SK-N-DZ (cell line): ENCODE measurements at places on chromosomes 16 and 17.

GRCh38 chr17:34363183-34363661 lies at the start of gene CCL1:
CCL1 (minus strand) TSS chr17:34363233; CDS start chr17:34363161, 72 bp downstream.
- no peak for DNase-seq

GRCh38 chr16:73058221-73058615 lies 10.3 kb upstream of the ZFHX3 start:
- DNase-seq = no peak

DNA sequence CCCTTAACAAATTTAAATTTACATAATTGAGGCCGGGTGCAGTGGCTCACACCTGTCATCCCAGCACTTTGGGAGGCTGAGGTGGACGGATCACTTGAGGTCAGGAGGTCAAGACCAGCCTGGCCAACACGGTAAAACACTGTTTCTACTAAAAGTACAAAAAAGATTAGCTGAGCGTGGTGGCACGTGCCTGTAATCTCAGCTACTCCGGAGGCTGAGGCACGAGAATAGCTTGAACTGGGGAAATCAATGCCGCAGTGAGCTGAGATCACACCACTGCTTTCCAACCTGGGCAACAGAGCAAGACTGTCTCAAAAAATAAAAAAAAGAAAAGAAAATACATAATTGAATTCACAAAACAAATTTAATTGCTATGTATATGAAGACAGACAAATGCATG lies 56.3 kb upstream of the KIFC3 start:
- DNase-seq = no peak

- peak; percentile 31 for DNase-seq
These were observed 15.6 kb upstream of the YPEL2 start for GRCh38 chr17:59315866-59316265.

- no peak for DNase-seq
These were observed 11.3 kb upstream of the COX10 start for GRCh38 chr17:14058051-14058450.

GRCh38 chr16:57993438-57993837 lies 7.0 kb downstream of the ZNF319 start:
- no peak for DNase-seq

DNA sequence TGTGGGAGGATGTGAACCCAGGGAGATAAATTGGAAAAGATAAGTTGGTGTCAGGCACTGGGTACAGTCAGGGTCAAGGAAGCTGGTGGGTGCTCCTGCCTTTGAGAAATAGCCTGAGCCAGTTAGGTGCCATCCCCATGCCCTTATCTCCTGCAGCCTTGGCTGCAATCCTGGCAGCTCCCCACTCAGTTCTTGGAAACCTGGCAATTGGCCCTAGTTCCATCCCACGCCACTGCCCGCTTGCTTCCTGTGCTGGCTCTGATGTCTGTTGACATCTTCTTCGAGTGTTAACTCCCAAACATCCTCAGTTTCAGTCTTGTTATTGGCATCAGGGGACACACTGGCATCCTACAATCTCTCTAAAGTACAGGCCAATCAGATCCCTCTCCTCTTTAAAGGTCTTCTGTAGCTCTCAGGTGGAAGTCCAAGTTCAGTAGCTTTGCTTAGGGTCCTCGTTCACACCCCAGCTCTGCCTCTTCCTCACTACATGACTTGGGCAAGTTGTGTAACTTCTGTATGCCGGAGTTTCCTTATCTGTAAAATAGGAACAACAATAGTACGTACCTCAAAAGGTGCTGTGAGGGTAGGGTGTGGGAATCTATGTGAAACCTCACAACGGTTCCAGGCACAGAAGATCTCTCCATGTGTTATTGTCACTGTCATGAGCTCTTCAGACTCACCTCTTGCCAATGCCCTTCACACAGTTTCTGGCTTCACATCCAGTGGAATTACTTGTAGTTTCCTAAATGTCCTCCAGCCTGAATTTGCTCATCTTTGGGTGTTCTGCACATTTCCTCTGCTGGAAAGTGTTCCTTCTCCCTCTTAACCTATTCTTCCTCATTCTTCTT lies 13.5 kb upstream of the PRKAR1A start:
- DNase-seq = no peak

DNA sequence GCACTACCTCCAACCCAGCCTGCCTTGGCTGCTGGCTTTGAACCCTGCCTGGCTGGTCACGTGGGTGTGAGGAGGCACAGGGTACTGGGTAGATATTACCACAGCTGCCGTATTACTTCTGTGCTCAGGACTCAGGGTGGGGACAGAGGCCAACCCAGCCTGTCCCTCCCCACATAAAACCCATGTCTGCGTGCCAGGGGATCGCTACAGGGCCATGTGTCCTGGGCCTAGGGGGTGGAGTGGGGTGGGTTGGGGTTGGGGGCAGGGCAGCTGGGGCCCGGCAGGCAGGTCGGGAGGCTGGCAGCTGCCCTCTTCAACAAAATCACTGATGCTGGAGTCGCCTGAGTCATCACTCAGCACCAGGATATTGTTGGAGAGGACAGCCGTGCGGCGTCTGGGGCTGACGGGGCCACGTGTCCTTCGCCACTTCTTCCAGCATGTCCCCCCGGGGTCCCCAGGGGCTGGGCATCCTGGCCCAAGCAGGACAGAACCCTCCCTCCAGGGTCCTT lies 39.7 kb upstream of the PVALEF start:
- DNase-seq = no peak

DNA sequence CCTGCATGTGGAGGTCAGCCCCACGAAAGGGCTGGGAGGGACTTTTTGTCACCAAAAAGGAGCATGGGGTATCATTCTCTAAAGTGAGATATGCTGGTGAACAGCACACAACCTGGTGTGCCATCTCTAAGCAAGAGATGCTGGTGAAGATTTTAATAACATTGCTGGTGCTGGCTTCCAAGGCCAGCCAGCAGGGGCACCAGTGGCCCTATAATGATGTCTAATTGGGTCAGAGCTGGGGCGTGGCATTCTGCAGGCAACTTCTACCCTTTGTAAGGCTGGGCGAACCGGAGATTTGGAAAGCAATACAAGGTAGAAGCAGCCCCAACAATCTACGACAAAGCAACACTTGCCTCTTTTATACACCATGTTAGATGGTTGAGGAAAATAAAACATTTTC lies 16.8 kb downstream of the SDR42E1 start:
- DNase-seq = no peak

- DNase-seq = no peak
These were observed 19.5 kb downstream of the MPHOSPH6 start for GRCh38 chr16:82150549-82150948.

GRCh38 chr17:49509588-49509917 lies 14.5 kb downstream of the NGFR start:
- no peak for DNase-seq

GRCh38 chr17:5897275-5897911 lies 172.8 kb upstream of the WSCD1 start:
- DNase-seq = no peak

GRCh38 chr16:19694989-19695388 lies 23.0 kb downstream of the KNOP1 start:
- DNase-seq = no peak

GRCh38 chr16:76941113-76941512 lies 249.9 kb upstream of the MON1B start:
- DNase-seq = no peak

GRCh38 chr16:71569621-71570020 lies 7.3 kb downstream of the TAT start:
- no peak for DNase-seq

GRCh38 chr16:14958323-14958600 lies 16.6 kb upstream of the PDXDC1 start:
- DNase-seq = no peak

DNA sequence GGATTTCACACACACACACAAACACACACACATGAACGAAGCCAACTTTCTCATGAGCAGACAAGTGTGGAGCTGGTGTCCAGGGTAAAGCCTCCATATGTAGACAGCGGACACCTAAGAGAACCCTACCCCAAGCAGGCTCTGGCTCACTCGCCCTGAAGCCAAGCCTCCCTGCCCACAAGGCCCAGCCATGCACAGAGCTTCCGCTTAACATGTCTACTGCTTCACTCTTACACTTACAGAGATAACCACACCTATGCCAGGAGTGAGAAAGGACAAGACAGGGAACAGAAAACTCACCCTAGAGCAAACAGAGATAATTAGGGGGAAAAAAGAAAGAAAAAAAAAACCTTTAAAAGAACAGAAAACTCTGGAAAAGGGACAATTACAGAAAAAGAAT lies 67.5 kb downstream of the CYTH1 start:
- no peak for DNase-seq

DNA sequence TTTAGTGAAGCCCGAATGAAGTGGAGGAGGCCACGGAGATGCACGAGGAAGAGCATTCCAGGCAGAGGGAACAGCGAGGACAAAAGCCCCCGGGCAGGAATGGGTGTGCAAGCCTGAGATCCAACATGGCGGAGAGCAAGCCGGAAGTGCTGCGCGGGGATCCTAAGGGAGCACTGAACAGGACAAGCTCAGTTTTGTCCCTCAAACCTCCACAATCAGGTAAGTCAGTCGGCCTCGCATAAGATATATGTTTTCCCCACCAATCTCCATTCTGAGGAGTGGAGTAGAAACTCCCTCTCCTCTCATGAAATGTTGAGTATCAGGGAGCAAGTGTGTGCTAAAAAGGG lies 32.9 kb upstream of the USP22 start:
- DNase-seq = no peak

- no peak for DNase-seq
These were observed 5.8 kb downstream of the ARMC7 start for GRCh38 chr17:75115555-75115954.

- DNase-seq = peak; percentile 71
These were observed 46.1 kb upstream of the BPTF start for GRCh38 chr17:67779098-67779672.

- no peak for DNase-seq
These were observed 44.3 kb upstream of the PVALEF start for GRCh38 chr17:81120695-81121621.

- DNase-seq = no peak
These were observed 225.4 kb downstream of the IRF8 start for GRCh38 chr16:86124321-86124720.

- DNase-seq = no peak
These were observed 42.4 kb upstream of the TRAP1 start for GRCh38 chr16:3759736-3760135.

GRCh38 chr17:10126276-10126615 lies 72.2 kb downstream of the GAS7 start:
- DNase-seq = no peak

GRCh38 chr17:7557775-7558543 lies 591 bp upstream of the TNFSF13 start:
- peak; percentile 56 for DNase-seq

DNA sequence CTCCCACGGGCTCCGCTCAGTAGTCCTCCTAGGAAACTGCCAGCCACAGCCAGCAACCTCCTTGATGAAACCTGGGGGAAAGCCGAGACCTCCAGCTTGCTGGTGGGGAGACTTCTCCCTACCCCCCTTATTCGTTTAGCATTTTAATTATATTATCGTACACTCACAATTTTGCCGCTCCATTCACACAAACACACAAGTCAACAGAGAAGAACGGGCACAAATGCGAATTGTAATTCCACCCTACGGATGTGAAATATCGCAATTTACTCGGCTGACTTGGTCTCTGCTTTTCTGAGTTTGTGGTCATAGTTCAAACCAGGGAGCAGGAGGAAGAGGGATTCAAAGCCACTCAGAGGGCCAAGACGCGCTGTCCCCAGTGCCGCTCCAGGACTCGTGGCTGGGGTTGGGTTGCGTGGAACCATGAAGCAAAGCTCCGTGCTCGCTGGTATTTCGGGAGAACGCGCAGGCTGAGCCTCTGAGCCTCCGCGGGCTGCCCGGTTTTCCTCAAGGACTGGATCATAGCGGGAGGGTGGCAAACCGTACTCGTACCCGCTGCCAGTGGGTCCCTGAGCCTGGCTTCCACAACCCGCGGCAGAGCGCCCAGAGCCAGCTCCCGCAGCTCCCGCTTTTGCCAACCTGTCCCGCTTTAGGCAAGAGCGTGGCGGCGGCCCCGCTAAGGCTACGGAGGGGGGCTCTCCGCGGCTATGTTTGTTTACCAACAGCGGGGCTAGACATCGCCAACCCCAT lies 2.0 kb downstream of the LHX1 start:
- DNase-seq = no peak

- no peak for DNase-seq
These were observed 5.8 kb downstream of the CMTM3 start for GRCh38 chr16:66610111-66610820.

- DNase-seq = no peak
These were observed 28.2 kb downstream of the BCO1 start for GRCh38 chr16:81266680-81267095.

- no peak for DNase-seq
These were observed 52.4 kb downstream of the WDR45B start for GRCh38 chr17:82595893-82596292.
